Right lung (tissue), 10 donors: ENCODE measurements at places on chromosomes 1 and 21. TPM values are rescaled to one million over a fixed set of nuclear protein-coding genes. Genes with fewer than 3 reads are reported as not detected.

CCDC24 gene
- polyA plus RNA-seq, result 14.3 TPM

PRELP gene
- 1.7 TPM for polyA plus RNA-seq

TMEM240 gene
- polyA plus RNA-seq, result 4.5 TPM

CD48 gene
- 5.5 TPM for polyA plus RNA-seq

CA6 gene
- polyA plus RNA-seq, result not detected

GRCh38 chr21:44909719-44910118 lies 11.0 kb downstream of the ITGB2 start:
- DNase-seq, result no peak

- peak; percentile 59 for DNase-seq
Observed at GRCh38 chr1:60911966-60912697, 170.2 kb upstream of the NFIA start.

DNA sequence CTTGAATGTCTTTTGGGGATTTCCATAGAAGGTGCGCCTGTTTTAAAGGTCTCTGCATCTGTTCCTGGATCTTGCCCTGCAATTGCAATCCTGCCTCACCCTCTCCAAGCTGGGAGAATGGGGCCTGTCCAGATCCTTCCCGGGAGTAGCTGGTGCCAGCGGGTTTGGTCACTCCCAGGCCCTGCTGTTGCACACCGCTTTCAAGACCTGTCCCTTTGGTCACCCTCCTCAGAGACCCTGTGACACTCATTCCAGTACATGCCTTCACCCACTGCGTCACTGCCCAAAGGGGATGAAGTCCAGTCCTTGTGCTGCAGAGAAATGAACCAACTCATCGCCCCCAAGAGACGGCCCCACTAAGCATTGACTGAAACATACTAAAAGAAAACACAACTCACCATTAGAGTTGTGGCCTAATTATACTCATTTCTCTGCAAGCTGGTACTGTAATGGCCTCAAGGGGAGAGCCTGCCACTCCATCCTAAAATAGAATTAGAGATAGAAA lies 1.9 kb upstream of the IRF2BP2 start:
- no peak for DNase-seq

DNA sequence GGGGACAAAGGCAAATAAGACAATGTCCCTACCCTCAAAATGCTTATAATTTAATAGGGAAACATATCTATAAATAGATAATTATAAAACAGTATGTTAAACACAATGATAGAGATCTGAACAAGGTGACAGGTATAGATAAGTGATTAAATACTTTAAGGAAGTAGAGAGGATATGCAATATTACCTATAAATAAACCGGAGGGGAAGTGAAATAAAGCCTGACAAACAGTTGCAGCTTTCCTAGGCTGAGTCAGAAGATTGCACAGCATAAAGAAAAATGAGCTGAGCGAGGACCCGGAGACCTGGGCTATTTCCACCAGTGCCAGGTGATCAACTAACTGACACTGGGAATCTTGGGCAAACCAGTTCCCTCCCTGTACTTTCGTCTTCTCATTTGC lies 11.5 kb upstream of the PSRC1 start:
- no peak for DNase-seq

DNA sequence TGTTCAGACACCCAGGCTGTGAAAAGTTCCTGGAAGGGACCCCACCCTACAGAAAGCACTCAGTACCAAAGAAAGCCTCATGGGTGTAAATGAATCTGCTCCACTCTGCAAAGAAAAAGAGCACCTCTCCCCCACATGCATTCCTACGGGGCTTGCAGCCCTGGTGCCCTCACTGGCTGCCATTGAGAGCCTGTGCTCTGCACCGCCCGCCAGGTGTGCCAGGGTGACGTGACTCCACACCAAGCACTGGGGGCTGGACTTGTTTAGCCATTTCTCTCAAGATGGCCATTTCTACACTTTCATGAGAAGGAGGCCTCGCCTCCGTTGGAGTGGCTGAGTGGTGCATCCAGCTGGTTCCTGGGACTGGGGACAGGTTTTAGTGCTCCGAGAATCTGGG lies 380.5 kb upstream of the VAMP3 start:
- DNase-seq, result no peak

DNA sequence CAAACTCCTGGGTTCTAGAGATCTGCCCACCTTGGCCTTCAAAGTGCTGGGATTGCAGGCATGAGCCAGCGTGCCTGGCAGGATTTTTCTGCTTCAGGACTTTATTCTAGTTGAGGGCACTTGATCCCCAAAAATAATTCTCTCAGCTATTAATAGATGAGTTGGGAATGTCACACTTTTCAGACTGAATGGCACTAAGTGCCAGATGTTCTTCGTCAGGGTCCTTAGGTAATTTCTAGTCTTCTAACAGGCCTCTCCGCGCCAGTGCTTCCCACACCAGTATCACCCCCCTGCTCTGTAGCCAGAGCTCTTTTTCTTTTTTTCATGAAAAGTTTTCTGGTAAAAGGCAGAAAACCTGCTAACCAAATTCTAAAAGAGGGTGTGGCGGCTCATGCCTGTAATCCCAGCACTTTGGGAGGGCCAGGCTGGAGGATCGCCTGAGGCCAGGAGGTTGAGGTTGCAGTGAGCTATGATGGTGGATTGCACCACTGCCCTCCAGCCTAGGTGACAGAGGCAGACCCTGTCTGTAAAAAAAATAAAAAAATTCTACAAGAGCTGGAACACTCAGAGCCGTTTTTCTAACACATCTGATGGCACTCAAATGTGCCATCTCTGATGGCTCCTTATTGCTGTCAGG lies 6.1 kb upstream of the SARS1 start:
- DNase-seq, result no peak

DNA sequence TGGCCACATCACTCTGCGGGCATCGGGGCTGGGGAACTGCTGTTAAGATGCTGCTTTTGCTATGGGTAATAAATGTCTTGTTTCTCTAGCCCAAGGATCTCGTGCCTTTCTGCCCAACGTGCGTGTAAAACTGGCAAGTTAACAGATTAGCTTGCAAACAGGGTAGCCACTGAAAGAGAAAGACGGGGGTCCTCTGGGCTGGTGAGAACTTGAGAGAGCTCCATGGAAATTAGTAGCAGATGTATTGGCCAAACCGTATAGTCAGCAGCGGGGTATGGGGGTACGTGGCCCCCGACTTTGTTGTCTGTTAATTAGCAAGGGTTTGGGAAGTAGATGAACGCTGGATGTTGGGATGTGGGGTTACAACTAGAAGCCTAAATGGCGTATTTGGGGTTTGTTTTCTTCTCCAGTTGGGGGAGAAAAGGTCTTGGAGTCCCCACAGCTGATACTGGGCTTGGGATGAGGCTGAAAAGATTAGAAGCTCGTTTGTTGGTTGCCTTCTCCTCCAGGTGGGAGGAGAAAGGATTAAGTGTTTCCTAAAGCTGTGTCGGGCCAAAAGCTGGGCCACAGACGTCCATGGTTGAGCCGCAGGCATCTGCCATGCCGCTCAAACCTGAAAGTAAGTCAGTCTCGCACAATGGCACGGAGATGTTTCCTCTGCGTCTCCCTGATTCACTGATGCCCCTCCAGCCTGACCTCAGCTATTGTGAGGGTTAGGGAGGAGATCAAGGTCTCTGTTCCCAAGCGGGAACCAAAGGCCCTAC lies 32.3 kb upstream of the C1orf174 start:
- DNase-seq, result no peak

DNA sequence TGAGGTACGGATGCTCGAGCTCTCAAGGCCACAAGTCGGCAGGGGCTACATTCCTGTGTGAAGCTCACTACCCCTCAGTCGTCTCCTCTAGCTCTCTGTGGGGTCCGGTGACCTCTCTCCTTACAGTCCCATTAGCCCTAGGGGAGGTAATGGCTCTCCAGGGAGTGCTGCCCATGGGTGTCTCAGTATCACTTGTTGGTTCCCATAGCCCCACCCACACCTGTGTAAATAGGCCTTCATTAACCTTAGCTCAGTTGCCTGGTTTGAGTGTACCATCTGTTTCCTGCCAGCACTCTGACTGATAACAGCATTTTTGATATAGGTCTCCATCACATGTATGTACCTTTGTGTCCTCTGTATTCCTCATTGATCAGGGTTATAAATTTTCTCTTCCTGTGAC lies 133.2 kb upstream of the KCNJ15 start:
- DNase-seq, result no peak

- no peak for DNase-seq
Observed at GRCh38 chr1:203776636-203777035, 11.7 kb downstream of the LAX1 start.

DNA sequence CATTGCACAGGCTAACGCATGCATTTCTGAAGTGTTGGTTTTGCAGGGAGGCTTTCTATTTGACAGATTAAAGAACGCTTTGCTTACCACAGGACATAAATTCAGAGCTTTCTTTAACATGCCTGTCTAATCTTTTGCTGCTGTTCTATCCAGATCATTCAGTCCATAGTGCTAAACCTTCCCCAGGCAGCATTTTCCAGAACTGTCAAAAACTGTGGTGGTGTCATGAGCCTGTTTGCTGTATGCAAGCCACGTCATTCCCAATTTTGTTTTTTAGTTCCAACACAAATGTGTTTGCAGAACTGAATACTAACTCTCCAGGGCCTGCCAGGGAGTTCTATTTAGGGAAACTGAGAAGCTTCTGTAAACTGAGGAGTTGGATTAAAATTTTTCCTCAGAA lies 390.5 kb upstream of the LYPLAL1 start:
- DNase-seq, result no peak

- no peak for DNase-seq
Observed at GRCh38 chr1:230408971-230409370, 17.2 kb downstream of the PGBD5 start.

DNA sequence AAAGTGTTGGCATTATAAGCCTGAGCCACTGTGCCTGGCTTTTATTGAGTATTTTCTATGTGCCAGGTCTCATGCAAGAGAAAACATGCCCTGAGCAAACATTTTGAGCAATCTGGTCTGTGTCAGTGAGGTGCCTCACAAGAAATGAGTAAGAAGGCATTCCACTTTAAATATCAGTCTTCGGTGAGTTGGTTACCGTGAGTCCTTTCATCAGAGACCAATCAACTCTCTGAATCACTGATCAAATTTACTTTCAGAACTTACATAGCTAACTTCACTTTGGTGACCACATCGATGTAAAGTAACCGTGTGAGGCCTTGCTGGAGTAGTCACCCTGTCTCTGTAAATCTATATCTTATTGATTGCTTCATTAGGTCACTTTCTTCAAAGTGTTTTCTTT lies 14.3 kb upstream of the DDX59 start:
- DNase-seq, result no peak

- DNase-seq, result no peak
Observed at GRCh38 chr1:67755619-67756018, 70.6 kb downstream of the GADD45A start.

- DNase-seq, result no peak
Observed at GRCh38 chr1:57188168-57188567, 222.4 kb upstream of the C8B start.

GRCh38 chr1:159921700-159922504 lies 3.4 kb downstream of the TAGLN2 start:
- peak; percentile 86 for DNase-seq

DNA sequence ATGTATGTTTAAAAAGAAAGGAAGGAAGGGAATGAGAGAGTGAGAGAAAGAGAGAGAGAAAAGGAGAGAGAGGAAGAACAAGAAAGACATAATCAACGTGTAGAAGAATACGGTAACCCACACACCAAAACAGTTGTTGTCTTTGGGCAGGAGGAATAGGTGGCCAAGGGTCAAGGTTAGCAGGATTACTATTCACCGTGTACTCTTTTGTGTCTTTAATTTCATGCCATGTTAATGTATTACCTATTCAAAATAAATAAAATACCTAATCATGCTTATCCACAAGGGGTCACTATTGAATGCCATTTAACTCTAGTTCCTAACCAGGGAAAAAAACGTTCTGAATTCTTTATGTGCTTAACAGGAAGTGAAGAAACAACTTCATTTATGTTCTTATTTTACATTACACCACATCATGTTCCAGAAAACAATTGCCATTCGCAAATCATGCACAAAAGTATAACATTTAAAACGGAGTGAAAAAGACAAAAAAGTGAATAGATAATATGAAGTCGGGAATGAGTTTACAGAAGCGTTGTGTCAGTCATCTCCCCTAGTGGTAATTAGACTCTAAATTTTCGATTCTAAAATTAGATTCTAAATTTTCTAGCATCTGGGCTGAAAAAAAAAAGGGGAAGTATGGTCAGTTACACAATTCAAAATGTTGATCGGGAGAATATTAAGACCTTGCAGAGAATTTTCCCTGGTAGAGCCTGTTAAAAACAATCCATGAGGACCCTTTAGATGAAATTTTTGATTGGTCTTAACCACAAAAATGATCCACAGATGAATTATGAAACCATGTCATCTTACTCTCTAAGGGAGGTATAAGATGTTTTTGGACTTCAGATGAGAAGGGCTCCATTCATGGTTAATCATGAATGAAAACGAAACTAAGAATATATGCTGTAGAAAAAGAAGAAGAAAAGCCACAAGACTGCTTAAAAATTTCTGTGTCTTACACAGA lies 700 bp upstream of the KMO start:
- DNase-seq, result peak; percentile 55

DNA sequence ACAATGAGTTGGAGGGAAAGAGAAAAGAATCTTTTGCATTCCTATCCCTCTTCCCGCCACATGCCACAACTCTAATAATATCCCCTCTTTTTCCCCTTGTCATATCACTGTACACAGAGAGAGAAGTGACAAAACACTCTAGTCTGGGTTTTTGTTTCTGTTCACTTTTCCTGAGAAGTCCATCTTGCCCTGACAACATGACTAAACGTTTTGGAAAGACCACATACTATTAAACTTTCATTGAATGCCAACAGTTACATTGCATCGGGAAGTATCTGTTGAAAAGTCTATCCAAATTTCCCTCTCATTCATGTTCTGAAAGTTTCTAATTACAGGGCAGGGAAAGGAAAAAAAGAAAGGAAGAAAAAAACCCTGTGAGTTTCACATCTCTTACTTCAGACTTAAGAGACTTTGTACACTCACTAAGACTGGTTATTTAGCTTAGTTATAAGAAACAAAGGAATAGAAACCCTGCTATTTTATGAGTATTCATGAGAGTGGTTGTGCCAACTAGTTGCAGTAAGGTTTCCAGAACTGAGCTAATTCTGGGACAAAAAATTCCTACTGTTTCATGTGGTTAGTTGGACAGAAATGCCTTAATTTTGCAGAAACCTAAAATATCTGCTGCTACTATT lies 16.9 kb downstream of the PLA2G4A start:
- DNase-seq, result no peak

- DNase-seq, result no peak
Observed at GRCh38 chr1:9213956-9214355, 20.6 kb upstream of the H6PD start.

- no peak for DNase-seq
Observed at GRCh38 chr1:23979387-23979880, 693 bp downstream of the SRSF10 start.

GRCh38 chr1:206924592-206925105 lies 2.9 kb upstream of the FCMR start:
- DNase-seq, result no peak
